Activated CD4-positive, alpha-beta memory T cell treated with anti-CD3 and anti-CD28 coated beads for 36 hours (primary cell): ENCODE measurements at places on chromosomes 13 and 19.
A peak's percentile ranks its signal among the peaks of the same experiment; 100 is the strongest.

DNA sequence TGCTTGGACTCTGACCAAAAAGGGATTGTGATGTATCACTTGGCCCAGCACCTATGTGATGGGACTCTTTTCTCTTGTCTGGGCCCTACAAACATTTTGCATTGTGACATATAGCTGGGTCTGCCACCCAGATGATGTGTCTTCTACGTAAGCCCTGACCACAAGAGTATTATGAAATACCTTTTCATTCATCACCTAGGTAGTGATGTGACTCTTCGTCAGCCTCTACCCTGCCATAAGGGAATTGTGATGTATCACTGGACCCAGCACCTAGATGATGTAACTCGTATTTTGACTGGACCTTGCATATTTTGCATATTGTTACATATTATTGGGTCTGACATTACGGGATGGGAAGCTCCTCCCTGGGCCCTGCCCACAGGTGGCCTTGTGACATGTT lies 29.7 kb upstream of the ZNF681 start:
- DNase-seq, result no peak

DNA sequence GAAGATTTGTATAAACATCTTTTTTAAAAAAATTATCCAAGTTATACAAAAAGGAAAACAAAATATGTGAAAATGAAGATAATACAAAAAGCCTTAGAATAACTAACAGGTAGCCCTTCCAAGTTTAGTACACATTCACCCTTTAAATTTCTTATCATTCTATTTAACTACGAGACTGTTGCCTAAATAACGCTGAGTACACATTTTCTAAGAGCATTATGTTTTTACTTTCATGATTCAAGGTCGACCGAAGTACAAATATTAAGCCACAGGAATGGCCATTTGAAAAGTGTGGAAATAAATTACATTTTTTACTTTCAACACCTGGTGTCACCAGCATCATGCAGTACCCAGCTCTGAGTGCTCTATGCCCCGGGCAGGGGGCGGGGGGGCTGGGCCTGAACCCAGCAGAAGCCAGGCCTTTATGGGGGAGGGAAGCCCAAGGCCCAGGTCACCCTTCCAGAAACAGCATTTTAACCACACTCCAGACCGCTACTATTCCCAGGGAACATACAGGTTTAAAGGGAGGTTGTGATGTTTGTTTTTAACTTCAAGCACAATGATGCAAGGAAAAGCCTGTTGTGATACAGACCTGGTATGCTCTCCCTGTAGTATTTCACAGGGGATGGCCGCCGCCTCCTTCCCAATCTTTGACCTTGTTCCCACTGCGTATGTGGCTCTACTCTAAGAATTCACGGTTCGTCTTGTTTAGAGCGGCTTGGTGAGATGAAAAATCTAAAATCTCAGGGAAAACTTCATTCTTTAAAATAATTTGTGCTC lies 24.0 kb downstream of the GGACT start:
- DNase-seq, result no peak

- DNase-seq, result no peak
Observed at GRCh38 chr13:92941167-92941566, 285.4 kb upstream of the GPC6 start.

GRCh38 chr13:28318496-28318895 lies 176.4 kb downstream of the FLT1 start:
- no peak for DNase-seq

GRCh38 chr19:4909897-4910593 lies 744 bp downstream of the UHRF1 start:
- peak; percentile 97 for DNase-seq

DNA sequence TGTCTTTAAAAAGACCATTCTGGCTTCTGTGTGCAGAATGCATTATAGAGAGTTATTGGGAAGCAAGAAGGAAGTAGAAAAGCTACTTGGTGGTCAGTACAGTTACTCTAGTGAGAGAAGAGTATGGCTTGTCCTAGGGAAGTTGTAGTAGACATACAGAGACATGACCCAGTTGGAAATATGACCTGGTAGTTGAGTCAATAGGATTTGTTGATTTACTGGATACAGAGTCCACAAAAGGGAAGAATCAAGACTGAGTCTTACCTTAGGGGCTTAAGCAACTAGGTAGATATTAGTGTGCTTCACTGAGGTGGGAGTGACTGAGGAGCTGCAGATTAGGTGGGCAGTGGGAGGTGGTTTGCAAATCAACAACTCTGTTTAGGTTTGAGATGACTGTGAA lies 48.8 kb downstream of the RASL11A start:
- DNase-seq, result no peak

GRCh38 chr13:86710013-86710412 lies 910.8 kb upstream of the SLITRK6 start:
- no peak for DNase-seq

DNA sequence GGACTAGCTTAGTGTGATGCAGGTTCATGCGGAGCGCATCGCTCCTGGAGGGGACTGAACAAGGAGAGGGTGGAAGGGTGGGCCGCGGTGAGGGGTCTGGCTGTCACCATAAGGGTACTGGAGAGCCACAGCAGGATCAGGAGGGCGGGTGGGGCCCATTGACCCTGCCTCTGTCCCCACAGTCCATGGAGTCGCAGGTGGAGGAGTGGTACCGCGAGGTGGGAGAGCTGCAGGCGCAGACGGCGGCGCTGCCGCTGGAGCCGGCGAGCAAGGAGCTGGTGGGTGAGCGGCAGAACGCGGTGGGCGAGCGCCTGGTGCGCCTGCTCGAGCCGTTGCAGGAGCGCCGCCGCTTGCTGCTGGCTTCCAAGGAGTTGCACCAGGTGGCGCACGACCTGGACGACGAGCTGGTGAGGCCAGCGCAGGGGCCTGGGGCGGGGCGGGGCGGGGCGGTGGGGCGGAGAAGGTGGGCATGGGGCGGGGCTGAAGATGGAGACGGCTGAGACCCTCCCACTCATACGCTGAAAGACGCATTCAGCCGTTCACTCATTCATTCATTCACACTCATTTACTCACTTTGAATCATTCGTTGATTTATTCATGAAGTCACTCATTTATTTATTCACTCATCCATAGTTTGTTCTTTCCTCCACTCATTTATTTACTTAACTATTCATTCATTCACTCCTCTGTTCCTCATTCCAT lies 27.5 kb upstream of the SHKBP1 start:
- DNase-seq, result peak; percentile 82

DNA sequence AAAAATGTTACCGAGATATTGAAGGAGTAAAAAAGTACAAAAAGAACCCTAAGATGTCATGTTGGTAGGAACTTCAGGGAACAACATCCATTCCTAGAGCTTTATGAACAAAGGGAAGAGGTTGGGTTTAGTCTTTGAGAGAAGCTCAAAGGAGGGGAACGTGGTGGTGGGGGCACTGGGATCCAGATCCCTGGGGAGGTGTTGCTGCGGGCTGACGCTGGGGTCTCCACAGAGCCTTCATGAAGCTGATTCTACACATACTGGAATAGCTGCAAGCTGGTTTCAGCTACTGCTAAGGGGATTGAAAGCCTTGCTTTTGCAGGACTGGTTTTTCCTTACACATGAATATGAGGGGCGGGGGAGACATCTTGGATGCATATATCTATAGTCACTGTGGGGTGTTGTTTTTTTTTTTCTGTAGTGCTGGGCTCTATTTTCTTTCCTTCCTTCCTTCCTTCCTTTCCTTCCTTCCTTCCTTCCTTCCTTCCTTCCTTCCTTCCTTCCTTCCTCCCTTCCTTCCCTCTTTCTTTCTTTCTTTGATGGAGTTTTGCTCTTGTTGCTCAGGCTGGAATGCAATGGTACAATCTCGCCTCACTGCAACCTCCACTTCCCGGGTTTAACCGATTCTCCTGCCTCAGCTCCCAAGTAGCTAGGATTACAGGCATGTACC lies 6.5 kb upstream of the MZF1 start:
- DNase-seq, result no peak

DNA sequence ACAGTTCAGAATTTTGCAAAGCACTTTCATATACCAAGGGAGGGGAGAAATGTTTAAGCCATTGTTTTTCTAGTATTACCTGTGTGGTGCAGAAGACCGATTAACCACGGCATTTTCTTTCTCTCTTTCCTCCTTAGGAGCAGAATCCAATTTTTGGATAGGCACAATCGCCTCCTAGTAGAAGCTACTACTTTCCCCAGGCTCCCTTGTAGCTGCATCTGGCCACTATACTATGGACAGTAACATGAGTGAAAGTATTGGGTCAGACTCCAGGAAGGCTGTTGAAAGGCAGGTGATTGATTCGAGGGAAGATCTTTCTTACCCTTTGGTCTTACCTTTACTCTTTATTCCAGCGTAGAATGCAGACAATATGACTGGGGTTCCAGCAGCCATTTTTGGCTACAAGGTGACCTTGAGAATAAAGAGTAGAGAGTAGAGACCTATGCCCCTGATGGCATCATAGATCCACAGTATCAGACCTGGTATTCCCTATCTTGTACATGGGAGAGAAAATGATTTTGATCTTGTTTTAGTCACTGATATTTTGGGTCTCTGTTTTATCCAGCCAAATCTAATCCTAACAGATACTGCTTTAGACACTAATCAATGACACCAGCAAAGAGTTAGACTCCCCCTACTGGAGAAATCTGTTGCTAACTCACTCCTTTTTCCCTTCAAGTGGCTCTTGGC lies 77.0 kb downstream of the LRRC63 start:
- DNase-seq, result no peak
